ENCODE measurements at places on chromosomes 4 and X.
A peak's percentile ranks its signal among the peaks of the same experiment; 100 is the strongest.

DNA sequence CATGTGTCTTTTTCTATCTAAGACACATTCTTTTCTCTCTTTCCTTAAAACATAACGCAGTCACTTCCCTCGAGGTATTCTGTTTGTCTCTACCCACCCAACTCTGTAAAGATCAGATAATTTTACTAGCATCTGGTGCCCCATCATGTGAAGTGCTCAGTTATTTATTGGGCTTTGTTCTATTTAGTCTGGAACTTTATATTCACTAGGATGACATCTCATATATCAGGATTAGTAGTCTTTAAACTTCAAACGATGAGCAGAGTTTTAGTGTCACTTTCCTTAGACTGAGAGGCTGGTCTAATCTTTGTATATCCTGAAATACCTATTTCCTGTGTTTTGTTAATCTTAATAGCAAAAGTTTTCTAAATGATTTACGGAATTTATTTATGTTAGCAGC is 445.5 kb upstream of the NDST3 start:
- DNase-seq, result no peak

DNA sequence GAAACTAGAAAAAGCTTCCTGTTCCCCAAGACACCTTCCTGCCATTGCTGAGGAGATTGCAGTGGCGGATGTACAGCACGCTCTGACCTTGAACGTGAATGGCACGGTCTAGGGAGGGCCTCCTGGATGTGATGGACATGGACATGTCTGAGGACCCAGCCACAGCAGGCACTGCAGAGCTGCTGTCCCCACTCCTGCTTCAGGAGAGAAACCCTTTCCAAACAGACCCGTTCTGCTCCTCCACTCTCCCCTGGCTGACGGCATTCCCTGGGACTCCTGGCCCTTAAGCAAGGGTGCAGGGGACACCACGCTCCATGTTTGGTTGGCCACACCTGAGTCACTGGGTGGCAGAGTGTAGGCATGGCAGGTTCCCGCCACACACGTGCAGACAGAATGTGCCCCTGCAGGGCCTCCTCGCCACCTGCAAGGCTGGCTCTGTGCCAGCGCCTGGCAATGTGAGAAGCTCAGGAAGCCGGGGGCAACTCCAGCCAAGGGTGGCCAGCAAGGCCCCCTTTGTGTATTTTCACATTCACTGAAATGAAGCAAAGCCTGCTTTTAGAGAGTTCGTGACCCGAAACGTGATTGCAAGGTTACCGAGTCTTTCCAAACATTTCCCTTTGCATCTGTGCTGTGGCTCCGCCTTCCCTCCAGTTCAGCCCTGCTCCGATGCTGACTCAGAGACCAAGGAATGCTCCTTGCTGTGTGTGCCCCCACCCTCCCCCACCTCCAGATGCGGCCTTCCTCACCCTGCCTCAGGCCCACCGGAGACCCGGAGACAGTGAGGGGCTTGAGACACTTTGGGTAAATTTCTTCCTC is 46.1 kb downstream of the HTRA3 start:
- no peak for DNase-seq

DNA sequence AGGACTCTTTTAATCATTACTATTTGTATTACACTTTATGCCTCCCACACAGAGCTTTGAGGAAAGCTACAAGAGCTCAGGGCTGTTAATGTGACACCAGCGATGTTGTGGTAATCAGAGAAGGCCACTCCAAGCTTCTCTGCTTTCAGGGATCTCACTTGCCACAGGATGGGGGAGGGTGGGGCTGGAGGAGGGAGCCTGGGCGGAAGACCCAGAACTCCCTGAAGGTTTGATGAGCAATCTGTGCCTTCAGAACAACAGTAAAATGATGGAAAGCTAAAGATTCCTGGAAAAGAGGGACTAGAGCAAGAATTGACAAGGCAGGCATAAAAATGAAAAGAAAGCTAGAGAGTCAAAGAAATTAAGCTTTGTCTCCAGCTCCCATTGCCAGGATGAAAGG is 75.6 kb downstream of the MAML3 start:
- no peak for DNase-seq

DNA sequence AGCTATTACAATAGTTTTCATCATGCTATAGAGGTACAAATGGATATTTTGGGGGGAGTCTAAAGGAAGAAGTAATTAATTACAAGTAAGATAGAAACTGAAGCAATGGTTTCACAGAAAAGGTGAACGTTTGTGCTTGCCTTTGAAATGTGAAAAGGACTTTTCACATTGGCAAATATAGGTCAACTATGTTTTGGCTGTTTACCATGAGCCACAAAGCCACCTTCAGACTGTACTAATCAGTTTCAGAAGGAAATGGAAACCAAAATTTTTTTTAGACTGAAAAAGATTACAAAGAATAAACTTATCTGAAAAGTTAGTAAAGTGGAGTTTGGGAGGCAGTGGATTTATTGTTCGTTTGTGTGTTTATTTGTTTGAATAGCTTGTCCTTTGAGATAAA is 32.1 kb downstream of the SYTL5 start:
- no peak for DNase-seq

DNA sequence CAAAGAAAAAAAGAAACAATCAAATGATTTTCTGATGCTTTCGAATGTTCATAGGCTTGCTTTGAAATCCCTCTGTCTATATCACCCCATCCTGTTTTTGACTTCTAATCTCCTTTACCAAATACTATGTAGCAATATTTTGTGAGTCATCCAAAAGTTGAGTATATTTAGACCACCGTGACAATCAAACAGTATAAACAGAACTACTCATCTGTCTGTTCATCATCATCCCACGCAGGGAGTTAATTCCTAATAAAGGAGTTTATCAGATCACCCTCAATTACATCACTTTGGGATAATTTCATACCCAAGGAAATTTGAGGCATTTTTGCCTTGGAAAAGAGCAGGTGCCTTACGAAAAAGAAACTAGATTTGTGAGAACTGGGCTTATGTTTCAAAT is 212.9 kb downstream of the CBR4 start:
- no peak for DNase-seq

DNA sequence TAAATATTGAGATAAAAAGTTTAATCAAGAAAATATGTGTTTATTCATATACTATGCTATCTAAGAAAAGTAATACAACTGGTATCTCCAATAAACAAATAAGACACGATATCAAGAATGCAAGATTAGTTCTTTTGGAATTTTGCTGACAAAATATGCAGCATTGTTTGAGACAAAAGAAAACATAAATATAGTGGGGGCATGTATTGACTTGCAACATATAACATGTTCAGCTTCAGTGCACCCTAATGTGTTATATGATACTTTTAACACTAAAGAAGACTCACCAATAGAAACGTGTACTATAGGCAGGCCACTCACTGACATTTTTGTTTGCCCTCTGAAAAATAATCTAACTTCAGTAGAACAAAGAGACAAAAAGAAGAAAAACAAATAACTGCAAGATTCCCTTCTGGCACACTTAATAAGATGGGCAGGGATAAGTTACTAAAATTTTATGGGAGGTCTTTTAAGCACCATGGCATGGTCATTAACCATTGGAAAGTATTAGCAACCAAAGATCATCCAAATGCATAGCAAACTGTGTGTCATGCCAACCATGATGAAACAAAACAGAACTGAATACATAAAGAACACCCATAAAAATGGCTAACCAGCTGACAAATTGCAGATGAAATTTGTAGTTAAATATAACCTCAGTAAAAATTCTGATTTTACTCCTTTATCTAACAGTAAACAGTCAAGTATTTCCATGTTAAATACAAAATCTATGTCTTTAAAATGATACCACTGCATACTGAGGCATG is 447.9 kb upstream of the FAM241A start:
- no peak for DNase-seq

DNA sequence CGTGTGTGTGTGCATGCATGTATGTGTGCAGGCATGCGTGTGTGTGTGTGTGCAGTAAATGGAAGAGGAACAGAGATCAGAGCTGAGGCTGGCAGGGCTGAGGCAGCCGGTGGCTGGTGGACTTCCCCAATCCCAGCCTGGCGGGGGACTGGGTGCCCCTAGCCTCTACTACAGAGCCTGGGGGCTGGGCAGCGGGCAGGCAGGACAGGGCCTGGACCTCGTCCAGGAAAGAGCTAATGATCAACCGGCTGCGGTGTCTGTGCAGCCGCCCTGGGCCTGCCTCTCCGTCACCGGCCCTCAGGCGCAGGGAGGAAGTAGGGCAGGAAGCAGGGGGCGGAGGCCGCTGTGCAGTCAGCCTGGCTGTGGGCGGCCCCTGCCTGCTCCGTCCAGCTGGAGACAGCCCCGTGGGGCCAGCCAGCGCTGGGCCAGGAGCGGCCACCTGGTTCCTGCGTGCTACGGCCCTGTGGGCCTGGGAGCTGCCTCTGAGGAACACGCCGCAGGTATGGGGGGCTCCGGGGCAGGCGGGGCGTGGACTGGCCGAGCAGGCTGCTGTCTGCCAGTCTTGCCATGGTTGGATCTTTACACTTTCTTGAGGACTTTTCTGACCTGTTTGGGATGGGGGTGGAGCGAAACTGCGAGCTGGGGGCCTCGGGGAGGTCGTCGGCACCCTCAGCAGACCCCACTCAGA is at the start of gene SH3TC1:
Gene SH3TC1, plus strand, starts transcription at position 385 of the 688 bp plus-strand sequence. CDS start 5,905 bp downstream, outside the sequence.
- DNase-seq, result peak; percentile 85

DNA sequence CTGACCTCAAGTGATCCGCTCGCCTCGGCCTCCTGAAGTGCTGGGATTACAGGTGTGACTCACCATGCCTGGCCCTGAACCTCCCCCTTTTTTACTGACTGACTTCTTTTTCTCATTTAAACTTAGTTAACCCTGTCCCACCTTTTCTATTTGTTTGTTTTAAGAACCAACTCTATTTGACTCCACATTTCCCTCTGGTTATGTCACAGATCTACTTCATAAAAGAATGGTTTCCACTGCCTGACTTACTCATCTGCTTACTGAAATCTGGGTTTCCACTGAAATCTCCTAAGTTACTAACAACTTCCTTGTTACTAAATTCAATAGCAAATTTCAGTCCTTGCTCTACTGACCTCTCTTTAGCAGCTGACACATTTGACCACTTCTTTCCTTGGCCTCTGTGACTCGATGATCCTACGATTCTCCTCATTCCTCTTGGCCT is 28.0 kb upstream of the NSUN7 start:
- DNase-seq, result no peak

DNA sequence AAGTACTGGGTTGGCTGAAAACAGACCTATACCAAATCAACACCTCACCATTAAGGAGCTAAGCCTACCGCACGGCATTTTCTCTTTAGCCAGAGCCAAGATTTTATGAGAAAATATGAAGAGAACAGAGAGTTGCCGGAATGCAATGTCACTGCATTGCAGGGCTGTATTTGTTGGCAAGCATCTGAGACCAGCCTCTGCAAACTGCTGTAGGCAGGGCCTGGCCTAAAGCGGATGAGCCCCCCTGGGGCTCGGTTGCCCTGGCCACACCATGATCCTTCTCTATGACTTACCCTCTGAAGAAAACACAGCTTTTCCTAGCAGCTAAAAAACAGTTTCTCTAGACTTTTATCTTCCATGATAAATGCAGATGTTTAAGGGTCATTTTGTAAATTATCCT is 120.5 kb upstream of the SORBS2 start:
- no peak for DNase-seq

- no peak for DNase-seq
These were observed 5.1 kb upstream of the APLN start for GRCh38 chrX:129659861-129660260.

DNA sequence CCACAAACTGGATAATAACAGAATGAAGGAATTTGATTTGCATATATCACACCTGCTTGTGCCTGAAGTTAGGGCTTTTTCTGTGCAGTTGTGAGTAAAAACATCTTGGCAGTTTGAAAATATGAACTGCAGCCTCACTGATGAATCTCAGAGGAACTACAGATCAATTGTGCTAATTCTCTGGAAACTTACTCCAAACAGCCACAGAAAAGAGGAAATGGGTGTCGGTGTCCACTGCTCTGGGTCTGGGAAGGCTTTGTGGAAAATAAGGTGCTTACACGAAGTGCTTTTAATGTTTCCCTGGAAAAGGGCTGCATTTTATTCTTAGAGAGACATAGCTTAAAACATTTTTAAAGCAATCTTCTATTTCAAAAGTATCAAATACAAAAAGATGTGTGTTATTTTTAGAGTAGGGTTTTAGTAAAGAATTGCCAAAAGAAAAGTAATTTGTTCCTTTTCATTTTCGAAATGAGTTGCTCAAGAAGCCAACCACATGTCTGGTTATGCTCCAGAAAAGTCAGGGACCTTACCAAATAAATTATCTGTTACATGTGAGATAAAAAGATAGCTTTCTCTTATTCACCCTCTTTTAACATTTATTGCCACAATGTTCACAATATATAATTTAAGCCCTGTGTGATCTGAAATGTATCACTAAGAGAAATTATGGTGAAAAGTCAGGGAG is 240.1 kb downstream of the FRAS1 start:
- no peak for DNase-seq

GRCh38 chr4:40702800-40703151 is 47.0 kb upstream of the NSUN7 start:
- DNase-seq, result no peak

GRCh38 chrX:152537373-152537772 is 86.3 kb upstream of the GABRA3 start:
- no peak for DNase-seq

DNA sequence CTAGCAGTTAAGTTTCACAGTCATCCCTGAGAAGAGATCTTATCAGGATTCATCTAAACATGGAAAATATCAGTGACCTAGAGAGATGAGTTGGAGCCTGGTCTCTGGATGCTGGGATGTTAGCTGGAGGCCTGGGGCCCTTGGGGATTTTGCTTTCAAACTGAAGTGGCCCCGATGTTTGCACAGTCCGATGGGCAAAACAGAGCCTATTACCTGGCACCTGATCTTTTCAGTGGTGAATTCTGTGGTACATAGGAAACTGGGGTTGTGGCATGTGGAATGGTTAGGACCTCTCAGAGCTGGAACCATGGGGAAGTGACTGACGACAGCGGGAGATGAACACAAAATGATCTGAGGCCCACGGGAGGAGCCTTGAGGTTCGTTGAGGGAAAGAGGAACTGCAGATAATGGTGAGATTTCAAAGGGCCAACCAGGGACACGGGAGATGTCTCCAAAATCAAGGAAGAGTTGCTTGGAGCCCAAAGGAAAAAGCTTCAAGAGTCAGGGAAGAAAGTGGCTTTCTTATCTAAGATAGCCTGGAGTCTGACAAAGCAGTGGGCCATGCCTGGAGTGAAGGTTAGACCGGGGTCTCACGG is 17.8 kb upstream of the TENM3 start:
- DNase-seq, result no peak

- no peak for DNase-seq
These were observed 71.5 kb upstream of the EDNRA start for GRCh38 chr4:147409350-147409749.

DNA sequence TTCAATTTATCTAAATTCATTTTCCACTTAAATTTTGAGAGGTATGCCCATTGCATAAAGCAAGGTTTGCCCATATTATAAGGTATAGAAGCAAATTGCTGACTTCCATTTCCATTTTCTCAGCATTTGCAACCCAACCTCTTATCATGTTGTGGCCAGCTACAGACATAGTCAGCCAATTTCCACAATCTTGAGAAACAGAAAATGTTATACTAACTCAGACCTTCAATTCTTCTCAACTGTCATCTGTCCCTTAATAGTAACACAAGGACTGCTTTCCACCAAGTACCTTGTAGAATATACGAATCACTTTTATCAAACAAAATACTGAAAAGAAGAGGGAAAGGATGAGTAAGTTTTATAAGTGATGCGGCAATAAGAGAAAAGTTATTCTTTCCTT is 11.2 kb upstream of the GRIA3 start:
- no peak for DNase-seq

- no peak for DNase-seq
These were observed 52.6 kb downstream of the PCYT1B start for GRCh38 chrX:24594501-24594900.

GRCh38 chr4:7255488-7255881 is 63.1 kb downstream of the SORCS2 start:
- no peak for DNase-seq

All from germinal center (tissue), 1 donor.